ENCODE measurements at places on chromosomes 6 and 20.

GRCh38 chr20:20472684-20473274 is 104.9 kb downstream of the INSM1 start:
- no peak for DNase-seq

DNA sequence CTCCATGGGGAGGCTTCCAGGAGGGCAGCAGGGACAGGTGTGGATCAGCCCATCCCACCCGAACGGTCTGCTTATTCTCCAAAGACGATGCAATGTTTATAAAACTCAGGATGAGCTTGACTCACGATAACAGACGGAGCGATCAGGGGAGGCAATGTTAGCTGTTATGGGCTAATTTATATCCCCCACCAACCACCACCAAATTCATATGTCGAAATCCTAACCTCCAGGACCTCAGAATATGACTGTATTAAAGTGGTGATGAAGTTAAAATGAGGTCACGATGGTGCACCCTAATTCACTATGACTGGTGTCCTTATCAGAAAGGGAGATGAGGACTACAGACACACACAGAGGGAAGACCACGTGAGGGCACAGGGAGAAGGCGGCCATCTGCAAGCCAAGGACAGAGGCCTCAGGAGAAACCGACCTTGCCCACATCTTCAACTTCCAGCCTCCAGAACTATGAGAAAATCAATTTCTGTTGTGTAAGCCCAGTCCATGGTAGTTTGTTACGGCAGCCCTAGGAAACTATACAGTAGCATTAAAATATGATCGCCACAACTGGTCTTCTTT is 7.0 kb downstream of the ADTRP start:
- DNase-seq: peak; percentile 73

GRCh38 chr20:41009946-41010345 is 18.7 kb upstream of the TOP1 start:
- DNase-seq: no peak

GRCh38 chr6:51936531-51937290 is 150.7 kb downstream of the PKHD1 start:
- DNase-seq: no peak
